Stimulated activated CD4-positive, alpha-beta T cell treated with anti-CD3 and anti-CD28 coated beads, TNF-alpha, amount 100 ng/mL, for 48 hours (primary cell): ENCODE measurements at places on chromosomes 6 and 20.

DNA sequence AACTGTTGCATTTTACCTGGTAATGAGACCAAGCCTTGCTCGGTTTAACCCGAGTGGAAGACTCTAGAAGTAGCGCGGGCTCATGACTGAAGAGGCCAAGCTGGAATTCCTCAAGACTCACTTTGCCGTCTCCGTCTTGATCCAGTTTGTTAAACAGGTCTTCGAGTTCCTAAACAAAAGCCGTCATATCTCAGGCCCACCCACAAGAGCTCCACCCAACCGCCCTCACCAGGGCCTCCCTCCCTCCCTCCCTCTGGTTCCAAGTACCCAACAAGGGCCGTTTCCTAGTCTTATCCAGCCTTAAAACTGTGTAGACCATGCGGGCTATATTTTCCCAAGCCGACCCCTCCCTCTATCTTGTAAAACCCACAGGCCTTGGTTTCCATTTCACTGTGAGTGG, 81.4 kb downstream of the NINL start:
- DNase-seq = no peak

GRCh38 chr20:44210406-44211176, at the start of gene OSER1:
Gene OSER1 (minus strand): TSS chr20:44210771. CDS start chr20:44206957, 3,814 bp downstream.
- DNase-seq = peak; percentile 89

- DNase-seq = no peak
Observed at GRCh38 chr20:3745686-3746173, 13.2 kb downstream of the HSPA12B start.

DNA sequence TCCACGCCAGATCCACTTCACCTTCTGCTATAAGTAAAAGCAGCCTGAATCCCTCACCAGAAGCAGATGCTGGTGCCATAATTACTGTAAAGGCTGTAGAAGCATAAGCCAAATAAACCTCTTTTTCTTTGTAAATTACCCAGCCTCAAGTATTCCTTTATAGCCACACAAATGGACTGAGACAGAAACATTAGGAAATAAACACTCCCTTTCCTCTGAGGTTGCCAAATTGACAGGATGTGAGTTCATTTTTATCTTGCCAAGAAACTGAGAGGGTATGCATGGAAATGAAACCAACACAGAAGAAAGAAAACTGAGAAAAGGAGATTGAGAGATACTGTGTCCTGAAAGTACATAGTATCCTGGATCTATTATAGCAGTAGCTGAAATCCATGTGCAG, 481.2 kb downstream of the HAO1 start:
- no peak for DNase-seq

- no peak for DNase-seq
Observed at GRCh38 chr6:53240139-53240538, 91.5 kb upstream of the GCM1 start.

DNA sequence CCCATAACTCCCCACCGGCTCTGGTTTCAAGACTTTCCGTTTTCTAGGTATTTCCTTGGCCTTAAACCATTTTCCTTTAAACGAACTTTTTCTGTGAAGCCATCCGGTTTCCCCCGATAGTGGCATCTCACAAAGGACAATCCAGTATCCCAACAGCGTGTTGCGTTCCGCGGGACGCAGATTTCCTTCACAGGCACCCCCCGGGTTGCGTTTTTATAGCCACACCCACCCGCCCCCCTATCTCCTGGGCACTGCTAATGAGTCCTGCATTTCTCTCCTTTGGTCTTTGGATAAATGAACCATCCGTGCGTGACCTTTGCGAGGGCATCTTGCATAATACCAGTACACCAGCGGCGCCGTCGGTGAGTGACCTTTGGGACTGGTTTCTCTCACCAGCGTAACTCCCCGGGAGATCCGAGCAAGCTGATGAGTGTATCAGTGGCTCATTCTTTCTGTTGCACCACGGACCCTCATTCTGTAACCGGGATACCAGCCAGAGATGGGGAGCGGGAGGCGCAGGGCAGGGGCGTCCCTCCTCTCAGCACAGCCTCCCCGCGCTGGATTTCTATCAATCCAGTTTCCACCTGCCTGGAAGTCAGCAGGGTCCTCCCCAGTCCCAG, 586 bp upstream of the NQO2 start:
- no peak for DNase-seq

DNA sequence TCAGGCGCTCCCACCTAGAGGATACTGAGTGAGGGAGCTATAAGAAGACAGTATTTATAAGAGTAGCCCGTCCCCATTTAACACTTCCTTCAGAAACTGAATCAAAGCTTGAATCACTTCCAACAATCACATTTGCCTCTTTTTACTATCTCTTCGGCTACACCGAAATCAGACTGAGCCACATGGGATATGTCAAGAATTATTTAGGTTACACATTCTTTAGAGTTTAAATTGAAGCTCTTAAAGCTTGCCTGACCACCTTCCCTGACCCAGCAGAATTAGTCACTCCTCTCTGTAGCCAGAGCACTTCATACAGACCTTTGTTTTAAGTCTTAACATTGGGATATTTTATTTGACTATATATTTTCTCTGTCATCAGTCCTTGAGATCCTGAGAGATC, 163.7 kb downstream of the MAFB start:
- no peak for DNase-seq

- DNase-seq = no peak
Observed at GRCh38 chr6:157946053-157946617, 35.5 kb upstream of the SYNJ2 start.

GRCh38 chr20:7601431-7601830, 338.8 kb downstream of the HAO1 start:
- no peak for DNase-seq

DNA sequence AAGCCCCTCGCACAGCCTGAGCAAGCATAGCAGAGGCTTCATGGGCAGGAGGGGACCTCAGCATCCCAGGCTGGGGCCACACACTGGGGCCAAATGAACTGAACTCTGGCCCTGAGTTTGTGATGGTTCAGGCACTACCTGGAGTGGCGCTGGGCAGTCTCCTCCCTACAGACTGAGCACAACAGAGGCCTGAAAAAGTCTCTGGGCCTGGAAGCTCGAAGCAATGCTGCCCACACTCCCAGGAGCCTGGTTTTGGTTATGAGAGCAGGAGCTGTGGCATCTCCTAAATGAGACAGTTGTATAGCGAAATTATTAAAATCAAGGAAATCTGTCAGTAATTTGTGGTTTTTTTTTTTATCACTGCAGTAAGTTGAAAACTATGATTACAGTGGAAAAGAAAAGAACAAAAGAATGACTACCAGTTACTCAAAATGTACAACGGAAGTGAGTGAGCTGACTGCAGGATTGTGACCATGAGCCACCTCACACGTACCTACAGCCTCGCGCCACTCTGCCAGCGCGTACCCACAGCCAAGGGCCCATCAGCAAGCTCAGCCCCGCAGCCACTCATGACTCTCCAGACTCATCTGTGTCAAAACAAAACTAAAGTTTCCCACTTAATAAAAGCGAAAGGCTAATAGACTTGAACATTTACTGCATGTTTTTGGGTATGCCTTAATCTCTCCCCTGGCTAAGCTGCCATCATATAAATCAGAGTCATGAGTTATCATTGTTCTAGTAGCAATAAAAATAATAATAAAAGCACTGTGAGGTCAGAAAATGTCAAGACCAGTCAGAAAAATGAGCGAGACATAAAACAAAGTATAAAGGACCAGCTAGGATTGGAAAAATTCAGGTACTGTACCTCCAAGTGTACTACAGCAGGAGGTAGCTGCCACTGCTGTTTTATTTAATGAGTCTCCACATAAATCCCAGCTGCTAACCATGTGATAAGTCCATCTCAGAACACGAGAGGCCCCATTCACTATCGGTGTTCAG, 177.0 kb downstream of the FOXC1 start:
- DNase-seq = peak; percentile 12

DNA sequence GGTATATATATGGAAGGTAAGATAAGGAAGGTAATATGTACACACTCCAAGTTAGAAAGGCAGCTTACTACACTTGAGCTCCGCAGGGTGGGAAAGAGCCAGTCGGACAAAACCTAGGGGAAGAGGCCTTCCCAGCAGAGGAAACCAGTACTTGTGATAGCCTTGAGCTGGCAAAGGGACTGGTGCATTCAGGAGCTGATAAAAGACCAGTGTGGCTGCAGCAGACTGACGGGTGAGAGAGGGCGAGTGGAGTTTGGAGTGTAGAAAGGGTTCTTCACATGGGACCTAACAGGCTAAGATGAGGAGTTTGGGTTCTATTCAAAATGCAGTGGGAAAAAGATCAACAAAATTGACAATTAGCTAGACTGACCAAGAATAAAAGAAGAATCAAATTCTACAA, 49.3 kb upstream of the KIF13A start:
- no peak for DNase-seq

DNA sequence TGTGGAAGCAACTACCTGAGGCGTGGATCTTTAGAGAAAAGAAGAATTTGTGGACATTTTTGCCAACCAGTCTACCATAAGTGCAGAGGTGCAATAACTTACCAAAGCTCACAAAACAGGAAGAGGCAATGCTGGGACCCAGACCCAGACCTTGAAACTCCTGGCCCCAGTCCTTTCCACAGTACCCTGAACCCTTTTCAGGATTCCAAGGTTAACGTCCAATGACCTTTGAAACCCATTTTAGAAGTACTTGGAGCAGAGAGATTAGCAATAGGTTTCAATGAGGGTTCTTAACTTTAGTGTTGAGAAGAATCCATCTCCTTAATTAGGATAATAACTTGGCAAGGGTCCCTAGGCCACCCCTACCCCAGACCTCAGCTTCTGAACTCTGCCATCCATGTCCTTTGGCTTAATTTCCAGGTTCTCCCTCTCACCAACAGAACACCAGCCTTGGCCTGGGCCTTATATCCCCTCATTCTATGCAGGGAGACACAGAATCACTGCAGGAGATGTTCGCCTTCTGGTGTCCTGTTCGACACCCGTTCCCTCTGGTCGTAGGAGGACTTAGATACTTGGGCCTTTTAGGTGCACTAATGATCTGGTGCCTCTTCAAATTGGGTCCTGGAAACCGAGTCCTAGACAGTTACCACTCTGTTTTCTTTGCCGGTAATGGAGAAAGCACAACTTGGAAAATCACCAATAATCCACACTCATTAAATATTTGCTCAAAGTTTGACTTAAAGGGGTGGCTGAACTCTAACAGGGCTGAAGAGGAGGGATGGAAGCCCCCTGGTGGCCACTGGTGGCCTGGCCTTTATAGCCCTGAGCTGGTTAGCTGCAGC, 40.6 kb downstream of the ISM1 start:
- peak; percentile 35 for DNase-seq

GRCh38 chr6:45714741-45715507, 300.7 kb downstream of the CLIC5 start:
- DNase-seq = no peak

GRCh38 chr6:42269974-42270510, 52.4 kb upstream of the MRPS10 start:
- DNase-seq = no peak

- DNase-seq = no peak
Observed at GRCh38 chr6:167499161-167499660, 174.3 kb downstream of the TTLL2 start.

DNA sequence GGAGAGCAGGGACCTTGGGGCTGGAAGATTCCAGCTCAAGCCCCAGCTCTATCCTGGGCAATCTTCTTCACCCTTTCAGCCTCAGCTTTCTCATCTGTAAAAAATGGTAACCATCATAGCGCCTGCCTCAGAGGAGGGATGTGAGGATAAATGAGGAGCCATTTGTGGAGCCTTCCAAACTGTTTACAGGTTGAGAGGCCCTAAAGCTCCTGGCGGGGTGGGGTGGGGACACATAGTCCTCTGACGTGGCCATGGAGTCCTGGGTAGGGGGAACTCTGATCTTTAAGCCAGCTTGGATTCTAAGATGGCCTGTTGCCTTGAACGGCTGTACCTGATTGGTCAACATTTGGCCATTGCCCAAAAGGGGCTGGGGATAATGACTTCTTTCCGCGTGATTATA, 111.1 kb downstream of the TOX2 start:
- DNase-seq = no peak

GRCh38 chr6:109690373-109690736, 647 bp downstream of the AK9 start:
- peak; percentile 48 for DNase-seq

GRCh38 chr6:142857233-142857761, 87.7 kb downstream of the HIVEP2 start:
- no peak for DNase-seq

DNA sequence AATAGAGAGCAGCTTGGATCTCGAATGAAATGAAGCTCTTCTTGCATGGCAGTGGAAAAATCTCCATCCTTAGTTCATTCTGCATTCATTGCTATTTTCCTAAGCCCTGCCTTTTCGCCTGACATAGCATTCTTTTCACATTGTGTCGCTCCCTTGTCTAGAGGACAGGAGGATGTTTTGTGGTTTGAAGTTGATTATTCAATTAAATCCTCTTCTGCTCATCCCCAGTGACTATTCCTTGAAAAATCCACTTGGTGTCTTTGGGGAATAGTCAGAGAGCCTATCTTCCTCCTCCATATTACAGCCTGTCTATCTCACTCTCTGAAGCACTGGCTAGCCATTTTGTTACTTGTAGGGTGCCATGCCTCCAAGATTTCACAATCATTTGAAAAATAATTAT, 161.2 kb downstream of the KLHL32 start:
- DNase-seq = no peak

DNA sequence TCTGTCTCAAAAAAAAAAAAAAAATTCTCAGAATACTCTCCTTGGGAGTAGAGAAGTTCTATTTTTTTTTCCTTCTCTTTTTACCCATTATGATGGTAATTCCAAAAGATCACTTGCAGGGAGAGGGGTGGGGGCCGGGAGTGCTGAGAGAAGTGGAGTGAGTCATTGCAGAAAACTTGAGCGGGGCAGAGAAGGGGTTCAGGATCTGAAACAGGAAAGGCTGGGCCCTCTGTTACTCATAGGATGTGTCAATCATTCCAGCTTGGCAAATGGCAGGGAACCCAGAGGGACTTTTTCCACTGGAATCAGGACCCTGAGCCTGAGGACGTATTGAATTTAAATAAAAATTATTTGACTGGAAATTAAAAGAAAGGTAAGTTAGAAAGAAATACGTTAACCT, 111.4 kb upstream of the ARMC2 start:
- DNase-seq = no peak

- DNase-seq = no peak
Observed at GRCh38 chr20:44309763-44310663, 989 bp downstream of the FITM2 start.

- DNase-seq = no peak
Observed at GRCh38 chr6:160912411-160912810, 79.2 kb upstream of the MAP3K4 start.

DNA sequence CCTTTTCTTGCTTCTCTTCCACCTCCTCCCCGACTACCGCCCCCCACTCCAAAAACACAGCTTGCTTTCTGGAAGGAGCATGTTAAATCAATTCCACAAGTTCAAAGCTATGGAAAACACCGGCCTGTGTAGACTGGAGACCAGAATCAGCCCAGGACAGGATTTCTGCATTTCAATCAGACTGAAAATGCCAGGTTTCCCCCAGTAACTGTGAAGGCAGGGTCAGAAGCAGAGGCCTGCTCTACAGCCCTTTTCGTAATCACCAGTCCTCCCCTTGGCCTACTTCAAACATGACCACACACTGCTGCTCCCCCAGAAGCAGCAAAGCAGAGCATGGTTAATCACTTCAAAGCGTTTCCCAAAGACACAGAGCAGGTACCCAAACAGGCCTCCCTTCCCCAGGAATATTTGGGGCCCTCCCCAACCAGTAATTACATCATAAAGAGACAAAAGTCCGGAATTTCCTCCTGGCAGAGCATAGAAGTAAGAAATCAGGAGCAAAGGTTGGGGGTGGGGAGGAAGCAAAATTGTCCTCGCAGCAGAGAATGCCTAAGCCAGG, 38.4 kb downstream of the ZMYND8 start:
- no peak for DNase-seq

- DNase-seq = no peak
Observed at GRCh38 chr20:38880952-38881735, 45.1 kb upstream of the FAM83D start.
